ENCODE measurements at places on chromosomes 1 and 21.

- no peak for DNase-seq
Measured at GRCh38 chr1:22971611-22972405, 858 bp downstream of the LACTBL1 start.

DNA sequence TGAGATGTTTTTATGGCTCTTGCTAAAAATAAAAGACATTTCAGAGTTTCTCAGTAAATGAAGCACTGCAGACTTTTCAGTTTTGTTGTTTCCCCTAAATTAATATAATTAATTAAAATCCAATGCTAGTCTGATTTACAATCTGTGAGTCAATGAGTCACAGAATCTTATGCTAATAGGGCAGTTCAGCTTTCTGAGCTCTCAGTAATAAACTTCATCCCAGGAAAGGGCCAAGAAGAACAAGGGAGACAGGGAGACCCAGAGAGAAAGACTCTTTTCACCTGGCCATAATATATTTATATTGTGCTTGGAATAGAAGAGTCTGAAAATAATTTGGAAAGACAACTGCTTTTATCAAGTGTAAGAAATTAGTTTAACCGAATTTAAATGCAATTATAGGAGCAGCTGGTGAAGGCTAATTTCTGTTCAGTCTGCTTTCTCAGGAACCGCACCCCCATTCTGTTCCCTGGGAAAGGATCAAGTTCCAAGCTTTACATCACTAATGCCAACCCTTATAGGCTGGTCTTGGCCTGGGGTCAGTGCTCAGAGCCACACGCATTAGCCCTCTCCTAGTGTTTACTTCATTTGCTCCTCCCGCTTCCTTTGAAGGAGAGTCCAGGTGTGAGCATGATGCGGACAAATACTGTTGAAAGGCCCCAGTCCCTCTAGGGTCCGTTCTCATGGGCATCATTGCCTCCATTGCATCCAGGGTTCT lies 145.6 kb downstream of the ZBTB18 start:
- DNase-seq, result no peak

GRCh38 chr1:23800400-23801337 lies at the start of gene GALE:
GALE (minus strand) TSS chr1:23800754; CDS start chr1:23799007, 1,747 bp downstream.
- DNase-seq, result peak; percentile 98

DNA sequence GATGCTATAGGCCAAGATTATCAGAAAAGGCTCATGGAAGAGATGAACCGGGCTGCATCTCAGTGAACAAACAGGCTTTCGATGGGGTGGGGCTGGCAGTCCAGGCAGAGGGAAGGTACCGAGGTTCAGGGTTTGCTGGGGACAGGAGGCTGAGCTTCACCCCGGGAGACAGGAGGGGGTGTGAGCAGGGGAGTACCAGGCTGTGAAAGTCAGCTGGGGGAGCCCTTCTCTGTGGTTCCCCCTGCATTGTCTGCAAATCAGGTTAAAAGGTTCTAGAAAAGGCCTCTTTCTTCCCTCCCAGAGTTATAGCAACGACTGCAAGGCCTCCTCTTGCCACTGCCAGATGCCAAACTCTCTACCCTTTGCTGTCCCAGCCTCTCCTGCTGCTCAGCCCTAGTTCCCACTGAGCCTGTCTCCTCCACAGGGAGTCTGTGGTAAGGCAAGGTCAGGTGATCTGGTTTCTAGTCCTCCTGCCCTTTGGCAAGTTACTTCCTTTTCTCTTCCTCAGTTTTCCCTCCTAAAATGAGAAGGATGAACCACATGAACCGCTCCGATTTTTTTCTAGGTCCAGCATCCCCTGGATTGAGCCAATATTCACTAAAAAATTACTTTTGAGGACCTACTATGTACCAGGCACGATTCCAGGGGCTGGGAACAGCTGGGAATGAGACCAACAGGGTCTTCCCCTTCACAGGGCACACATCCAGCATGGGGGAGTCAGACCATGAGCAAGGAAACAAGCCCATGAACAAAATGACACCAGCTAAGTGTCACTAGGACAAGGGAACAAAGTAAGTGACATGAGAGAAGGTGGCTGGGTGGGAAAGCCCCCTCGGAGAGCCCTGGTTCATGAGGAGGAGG lies 7.2 kb downstream of the LAD1 start:
- DNase-seq, result no peak

GRCh38 chr1:153677718-153678518 lies 570 bp upstream of the NPR1 start:
- peak; percentile 59 for DNase-seq

GRCh38 chr1:188763541-188763940 lies 1714.1 kb downstream of the BRINP3 start:
- no peak for DNase-seq

- DNase-seq, result no peak
Measured at GRCh38 chr1:198595765-198596164, 43.1 kb upstream of the PTPRC start.

- peak; percentile 50 for DNase-seq
Measured at GRCh38 chr1:165403835-165404482, 41.0 kb downstream of the RXRG start.

DNA sequence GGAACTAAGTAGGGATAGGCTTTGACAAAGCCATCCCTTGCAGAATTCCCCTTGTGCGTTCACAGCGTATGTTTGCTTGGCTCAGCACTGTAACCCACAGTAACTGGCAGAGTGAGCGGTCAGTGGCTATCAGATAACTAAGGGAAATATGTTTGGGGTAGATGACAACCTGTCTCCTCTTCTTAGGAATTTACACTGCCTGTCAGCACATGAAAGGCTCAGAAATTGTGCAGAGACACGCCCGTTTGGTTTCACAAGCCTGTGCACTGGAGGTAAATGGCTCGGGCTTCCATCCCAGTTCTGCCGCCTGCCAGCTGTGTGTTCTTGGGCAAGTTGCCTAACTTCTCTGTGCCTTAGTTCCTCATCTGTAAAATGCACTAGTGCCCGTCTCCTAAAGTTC lies 101.2 kb downstream of the PRDM2 start:
- DNase-seq, result no peak

DNA sequence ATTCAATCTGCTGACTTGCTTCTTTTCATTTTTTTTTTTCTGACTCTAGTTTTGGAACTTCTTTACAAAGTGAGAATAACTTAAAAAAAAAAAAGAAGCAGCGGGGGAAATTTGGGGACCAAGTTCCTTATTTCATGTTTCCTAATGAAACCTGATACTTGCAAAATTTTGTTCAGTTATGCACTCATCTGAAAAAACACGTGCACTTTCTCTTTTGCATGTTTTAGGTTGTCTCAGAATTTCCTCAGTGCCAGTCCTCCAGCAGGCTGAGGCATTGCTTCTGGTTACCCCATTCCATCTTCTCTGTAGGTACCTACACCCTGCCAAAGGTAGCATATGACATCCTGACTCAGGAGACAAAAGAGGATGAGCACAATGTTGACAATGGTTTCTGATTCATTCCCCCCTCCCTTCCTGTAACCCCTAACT lies 299.7 kb downstream of the GRIK1 start:
- DNase-seq, result no peak

DNA sequence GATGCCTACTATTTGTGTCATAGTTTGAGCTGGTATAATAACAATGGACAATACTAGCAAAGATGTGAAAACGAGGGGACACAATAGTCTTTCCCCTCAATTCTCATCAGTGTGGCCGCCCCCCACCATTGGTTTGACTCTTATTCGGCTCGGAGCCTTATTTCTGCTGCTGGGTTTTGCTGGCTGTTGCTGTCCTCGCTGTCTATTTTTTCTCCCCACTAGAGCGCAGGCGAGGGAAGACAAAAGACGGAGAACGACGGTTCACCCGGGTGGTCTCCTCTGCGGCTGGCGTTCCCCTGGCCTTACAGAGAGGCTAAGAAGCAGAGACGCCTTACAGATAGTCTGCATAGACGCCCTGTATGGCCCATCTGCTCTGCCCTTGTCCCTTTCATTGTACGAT lies 19.4 kb downstream of the CLIC6 start:
- DNase-seq, result no peak
